GM19239 (cell line): ENCODE measurements at places on chromosomes 11 and 22.

DNA sequence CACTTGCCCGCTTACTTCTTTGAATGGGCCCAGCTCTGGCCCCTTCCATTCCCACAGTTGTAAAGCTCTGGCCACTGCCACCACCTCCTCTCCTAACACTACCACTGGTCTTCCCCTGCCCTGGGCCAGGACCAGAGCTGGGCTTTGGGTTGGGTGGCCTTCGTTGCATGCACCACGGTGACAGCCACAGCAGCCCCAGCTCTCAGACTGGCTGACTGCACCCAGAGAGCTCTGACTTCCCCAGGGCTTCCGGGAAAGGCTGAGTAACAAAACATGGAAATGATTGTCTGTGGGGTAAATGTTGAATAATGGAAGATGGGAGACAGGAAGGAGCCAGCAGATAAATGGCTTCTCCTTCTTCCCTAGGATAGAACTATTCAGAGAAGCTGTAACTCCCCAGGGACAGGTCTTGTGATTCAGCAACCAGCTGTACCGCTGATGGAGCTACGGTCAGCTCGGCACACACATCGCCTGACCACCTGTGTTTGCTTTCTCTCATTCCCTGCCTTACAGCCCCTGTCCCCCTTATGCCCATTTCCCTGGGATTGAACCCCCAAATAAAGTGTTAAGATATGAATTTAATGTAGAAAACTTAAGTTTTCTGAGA is 27.6 kb downstream of the SCN4B start:
- no peak for DNase-seq

DNA sequence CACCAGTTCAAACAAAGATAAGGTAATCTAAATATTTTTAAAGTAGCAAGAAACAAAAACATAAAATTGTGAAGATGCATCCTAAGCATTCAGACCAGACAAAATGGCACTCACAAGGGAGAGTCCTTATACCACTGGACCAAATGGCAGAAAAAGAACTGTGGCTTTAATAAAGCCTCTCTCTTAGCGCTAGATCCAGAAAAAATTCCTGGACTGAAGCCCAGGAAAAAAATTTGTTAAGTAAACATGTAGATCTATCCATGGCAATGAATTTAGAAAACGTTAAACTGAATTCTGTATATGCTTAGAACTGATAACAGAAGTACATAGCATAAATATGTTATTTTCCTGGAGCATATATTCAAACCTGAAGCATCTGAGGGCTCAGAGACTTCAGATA is 11.8 kb upstream of the CD59 start:
- no peak for DNase-seq

- DNase-seq, result peak; percentile 38
These were observed 128.7 kb upstream of the TOP3B start for GRCh38 chr22:22111267-22111751.

DNA sequence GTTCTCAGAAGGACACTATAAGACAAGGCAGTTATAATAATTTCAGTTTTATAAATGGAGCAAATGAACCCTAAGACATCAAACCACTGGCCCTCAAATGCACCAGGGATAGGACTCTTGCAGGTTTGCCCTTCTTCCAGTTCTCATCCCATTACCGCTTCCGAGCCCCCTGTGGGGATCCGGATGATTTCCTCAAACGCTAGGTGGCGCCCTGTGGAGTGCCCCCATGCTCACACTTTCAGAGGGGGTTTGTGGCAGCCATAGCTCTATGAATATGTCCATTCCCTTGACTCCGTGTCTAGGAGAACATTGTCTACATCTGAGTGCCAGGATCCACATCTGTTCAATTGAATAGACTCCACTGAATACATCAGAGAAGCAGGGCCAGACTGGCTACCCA is 816.3 kb downstream of the NTM start:
- DNase-seq, result no peak

DNA sequence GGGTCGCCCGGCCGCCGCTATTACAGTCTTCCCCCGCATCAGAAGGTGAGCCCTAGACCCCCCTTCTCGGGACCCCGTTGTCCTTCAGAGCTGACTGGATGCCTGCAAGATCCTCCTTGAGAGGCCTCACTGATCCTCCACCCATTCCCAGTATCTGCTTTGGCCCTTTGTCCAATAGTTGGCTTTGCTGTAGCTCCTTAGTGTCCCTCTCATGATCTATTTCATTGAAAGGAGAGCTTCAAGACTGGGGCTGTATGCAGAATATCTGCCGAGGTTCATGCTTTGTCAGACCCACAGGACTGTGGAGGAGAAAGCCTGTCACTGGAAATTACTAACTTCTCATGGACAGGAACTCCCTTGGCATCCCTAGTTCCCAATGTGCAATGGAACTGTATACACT is 499 bp downstream of the DLAT start:
- DNase-seq, result no peak

GRCh38 chr11:85918910-85919794 is 64.0 kb downstream of the CCDC83 start:
- DNase-seq, result no peak

- DNase-seq, result no peak
These were observed 10.7 kb downstream of the DAGLA start for GRCh38 chr11:61690706-61691379.

GRCh38 chr11:131744847-131745246 is 374.4 kb downstream of the NTM start:
- no peak for DNase-seq

GRCh38 chr11:59053387-59053786 is 32.7 kb upstream of the GLYATL1B start:
- no peak for DNase-seq

- peak; percentile 60 for DNase-seq
These were observed at the start of gene PKNOX2 for GRCh38 chr11:125164422-125165110. TSS of gene PKNOX2 (plus strand) at chr11:125164751. CDS start at chr11:125351306, 186,555 bp downstream.

DNA sequence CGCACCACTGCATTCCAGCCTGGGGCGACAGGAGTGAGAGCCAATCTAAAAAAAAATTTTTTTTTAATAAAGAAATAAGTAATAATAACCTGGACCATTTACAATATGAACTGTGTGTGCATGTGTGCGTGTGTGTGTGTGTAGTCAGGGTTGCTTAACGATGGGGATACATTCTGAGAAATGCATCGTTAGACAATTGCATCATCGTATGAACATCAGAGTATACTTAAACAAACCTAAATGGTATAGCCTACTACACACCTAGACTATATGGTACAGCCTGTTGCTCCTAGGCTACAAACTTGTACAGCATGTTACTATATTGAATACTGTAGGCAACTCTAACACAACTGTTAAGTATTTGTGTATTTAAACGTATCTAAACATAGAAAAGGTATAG is 26.4 kb downstream of the RDX start:
- DNase-seq, result no peak

DNA sequence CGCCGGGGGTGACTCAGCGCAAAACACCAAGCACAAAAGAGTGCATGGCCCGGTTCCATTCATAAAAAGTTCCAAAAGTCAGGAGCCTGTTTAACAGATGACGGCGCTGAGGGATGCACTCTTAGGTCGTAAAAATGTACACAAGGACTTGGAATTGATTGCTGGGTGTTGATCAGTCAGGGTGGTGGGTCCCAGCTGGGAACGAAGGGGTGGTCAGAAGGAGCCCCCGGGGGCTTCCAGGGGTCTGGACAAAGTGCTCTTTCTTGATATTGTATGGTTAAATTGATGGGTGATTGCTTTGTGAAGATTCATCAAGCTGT is 20.7 kb downstream of the IFITM10 start:
- no peak for DNase-seq

GRCh38 chr11:95891423-95892170 is 32.3 kb downstream of the MTMR2 start:
- no peak for DNase-seq

- DNase-seq, result no peak
These were observed 38.7 kb upstream of the TSKU start for GRCh38 chr11:76744186-76745043.

GRCh38 chr22:23236440-23237184 is 56.3 kb downstream of the BCR start:
- no peak for DNase-seq

DNA sequence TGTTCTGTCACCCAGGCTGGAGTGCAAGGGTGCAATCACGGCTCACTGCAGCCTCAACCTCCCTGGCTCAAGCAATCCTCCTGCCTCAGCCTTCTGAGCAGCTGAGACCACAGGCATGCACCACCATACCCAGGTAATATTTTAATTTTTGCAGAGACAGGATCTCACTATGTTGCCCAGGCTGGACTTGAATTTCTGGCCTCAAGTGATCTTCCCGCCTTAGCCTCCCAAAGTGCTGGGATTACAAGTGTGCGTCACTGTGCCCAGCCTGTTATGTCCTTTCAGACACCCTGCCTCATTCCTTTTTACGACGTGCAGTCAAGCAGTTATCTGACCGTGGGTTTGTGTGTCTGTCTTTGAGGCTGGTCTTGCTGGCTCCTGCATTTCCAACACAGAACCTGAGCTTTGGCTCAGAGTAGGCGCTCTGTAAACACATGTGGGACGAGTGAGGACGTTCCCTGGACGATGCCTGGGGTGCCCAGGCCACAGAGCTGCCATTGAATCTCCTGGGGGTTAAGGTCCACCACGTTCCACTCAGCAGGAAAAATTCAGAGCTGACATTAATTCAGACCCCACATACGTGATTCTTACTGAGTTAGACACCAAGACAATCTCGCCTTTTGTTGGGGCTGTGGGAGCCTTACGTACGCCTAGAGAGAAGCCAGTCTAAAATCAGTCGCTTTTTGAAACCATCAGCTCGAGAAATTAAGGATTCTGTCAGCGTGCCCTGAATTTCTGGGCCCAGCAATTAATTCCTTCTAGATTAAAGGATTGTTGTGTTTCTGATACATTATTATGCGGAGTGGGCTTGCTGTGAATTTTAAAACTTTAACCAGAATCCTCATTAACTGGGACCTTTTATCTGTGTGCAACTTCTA is 21.5 kb upstream of the EMID1 start:
- DNase-seq, result no peak

DNA sequence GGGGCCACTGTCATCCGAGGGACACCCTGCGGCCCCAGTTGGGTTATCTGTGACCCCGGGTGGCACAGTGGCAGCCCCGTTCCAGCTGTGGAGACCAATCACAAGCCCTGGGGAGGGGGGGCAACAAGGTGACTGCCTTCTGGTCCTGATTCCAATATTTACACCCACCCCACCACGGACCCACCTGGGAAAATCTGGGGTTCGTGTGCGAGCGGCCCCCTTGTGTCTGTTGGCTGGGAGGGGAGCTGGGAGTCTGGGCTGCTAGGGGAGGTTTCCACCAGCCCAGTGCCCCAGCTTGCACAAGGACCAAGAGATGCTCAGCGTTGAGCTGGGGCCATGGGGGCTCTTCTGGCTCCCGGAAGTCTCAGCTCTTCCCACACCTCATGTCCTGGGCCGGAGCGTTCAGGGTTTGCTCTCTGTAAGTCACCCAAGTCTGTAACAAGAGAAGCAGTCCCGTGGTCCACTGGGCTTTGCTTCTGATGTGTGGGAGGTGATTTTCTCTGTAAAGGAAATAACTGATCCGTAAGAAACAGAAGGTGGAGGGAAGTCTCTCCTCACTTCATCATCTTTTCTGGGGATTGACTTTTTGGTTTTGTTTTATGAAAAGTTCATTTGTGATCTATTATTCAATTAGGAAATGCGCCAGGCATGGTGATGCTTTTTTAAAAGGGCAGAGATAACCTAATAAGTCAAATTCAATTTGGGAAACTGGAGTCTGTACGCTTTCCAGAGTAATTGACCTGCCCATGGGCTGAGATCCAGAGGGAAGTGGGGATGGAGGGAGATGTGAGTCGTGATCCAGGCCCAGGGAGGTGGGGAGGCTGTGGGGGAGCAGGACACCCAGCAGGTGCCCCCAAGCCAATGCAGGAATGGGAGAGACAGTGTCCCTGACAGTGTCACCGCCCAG is 22.4 kb upstream of the GAL start:
- no peak for DNase-seq

DNA sequence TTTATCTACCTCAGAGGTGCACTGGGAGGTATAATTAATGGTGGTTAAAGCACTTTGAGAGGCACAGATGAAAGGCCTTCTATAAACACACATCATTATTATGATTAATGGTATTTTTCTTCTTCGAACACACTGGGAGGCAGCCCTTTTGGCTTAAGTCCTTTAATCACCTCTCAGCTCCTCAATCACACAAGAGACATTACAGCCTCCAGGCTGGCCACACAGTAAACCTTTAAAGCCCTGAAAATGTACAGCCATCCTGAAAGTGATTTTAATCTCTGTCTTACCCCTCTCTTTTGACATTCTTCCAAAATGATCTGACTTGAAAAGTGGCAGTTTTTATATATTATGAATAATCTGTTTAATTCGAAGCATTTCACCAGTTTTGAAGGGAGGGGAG is 54.3 kb upstream of the VSTM5 start:
- DNase-seq, result no peak

GRCh38 chr11:123020968-123021367 is 39.3 kb upstream of the BSX start:
- peak; percentile 40 for DNase-seq

- no peak for DNase-seq
These were observed 8.7 kb downstream of the YAP1 start for GRCh38 chr11:102118937-102119336.

GRCh38 chr11:119605137-119605665 is 123.8 kb downstream of the NECTIN1 start:
- DNase-seq, result no peak

DNA sequence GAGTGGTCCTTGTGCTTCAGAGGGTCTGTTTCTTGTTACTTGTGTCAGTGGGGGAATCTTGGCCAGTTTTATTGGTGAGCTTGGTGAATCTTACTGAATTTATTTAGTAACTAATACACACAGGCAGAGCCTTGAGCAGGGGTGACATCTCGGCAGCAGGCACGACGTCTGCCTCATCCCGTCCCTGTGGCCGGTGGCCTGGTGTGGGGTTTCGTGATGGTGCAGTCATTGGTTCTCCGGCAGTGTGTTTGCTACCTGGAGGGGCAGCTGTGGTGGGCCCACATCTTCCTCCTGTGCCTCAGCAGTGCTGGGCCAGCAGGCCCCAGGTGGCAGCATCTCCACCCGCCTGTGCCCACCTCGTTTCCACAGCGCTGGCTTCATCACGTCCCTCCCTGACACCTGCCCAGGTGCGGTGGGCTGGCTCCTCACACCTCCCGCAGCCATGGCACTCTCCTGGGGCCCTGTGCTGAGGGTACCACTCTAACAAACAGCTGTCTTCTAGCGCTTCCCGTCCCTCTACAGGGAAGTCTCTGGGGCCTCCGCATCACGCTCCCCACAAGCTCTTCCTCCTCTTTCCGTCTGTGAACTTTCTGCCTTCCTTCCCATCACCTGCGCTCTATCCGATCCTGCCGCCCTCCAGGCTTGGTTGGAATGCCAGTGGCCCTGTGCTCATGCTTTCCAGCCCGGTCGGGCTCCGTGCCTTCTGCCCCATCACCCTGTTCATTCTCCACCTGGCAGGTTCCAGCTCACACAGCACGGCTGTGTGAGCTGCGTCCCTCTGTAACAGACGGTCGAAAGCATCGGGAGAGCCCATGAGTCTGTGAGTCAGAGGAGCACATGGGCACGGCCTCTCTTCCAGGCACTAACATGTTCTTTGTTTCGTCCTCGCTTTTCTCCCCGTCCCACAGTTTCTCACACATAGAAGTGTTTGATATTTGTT is 203.4 kb downstream of the TBC1D22A start:
- DNase-seq, result no peak

DNA sequence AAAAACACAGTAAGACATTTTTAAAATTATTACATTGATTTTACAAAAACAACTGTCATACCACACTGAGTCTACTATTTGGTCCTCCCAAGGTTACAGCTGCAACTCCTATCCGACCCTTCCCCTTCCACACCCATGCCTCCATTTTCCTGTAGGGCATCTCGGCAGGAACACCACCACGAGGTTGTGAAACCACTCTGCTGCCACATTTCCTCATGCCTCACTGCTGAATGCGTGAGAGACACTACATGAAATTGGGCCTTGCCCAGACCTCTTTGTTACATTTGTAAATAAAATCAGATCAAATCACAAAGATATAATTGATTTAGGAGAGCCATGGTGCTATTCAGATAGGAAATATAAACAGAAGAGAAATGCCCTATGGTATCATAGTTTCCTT is 2.0 kb downstream of the ARHGAP32 start:
- DNase-seq, result no peak
